Retina (tissue), 1 donor: ENCODE measurements at places on chromosomes 3 and 15.

GRCh38 chr3:188583341-188584161 lies 429.6 kb downstream of the LPP start:
- DNase-seq, result no peak

DNA sequence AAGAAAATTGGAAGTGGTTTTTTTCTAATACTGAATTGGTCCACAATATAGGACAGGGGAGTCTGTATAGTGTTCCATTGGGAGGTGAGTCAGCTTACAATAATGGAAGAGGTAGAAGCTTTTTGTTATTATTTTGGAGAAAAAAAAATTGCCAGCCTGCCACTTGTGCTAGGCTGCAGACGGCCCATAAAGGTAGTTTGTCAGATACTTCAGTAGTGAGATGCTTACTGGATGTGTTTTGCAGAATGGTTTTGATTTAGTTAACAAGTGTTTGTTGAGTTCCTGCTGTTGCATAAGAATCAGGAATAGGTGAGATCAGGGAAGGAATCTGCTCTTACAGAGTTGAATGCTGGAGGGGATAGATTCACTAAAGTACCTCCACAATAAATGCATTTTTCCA lies 1.0 kb downstream of the DTWD1 start:
- no peak for DNase-seq

DNA sequence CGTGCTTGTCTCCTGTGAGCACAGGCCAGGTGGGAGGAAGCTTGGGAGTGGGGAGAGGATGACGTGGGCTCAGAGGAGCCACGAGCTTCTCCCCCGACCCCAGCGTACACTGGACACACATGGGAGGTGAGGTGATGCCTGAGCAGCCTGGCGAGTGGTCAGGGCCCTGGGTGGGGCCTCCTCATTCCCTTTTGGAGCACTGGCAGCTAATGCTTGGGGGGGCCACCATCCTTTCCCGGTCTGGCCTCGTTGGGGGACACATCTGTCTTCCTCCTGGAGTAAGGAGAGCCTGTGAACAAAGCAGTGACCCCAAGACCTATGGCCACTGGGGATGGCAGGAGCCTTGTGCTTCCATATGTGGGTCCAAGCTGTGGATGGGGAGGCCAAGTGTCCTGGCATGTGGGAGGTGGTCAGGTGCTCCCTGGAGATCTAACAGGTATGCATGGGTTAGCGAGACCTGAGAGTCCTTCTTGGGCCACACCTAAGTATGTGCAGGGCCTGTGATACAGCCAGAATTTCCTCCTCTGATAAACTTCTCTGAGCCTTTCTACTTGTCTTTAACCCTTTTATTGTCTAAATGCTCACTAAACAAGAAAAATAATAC lies 9.5 kb downstream of the KLF13 start:
- DNase-seq, result no peak

DNA sequence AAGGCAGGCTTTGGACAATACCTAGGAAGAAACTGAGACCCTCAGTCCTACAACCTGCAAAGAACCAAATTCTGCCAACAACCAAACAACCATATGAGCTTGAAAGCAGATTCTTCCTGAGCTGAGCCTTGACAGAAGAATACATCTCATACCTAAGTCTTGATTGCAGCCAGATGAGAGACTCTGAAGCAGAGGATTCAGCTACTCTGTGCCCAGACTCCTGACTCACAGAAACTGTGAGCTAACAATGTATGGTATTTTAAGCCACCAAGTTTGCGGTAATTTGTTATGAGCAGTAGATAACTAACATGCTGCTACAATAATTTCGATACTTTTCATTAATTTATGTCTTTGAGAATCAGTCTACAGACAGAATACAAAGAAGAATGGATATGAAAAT lies 325.1 kb upstream of the CBLB start:
- no peak for DNase-seq

DNA sequence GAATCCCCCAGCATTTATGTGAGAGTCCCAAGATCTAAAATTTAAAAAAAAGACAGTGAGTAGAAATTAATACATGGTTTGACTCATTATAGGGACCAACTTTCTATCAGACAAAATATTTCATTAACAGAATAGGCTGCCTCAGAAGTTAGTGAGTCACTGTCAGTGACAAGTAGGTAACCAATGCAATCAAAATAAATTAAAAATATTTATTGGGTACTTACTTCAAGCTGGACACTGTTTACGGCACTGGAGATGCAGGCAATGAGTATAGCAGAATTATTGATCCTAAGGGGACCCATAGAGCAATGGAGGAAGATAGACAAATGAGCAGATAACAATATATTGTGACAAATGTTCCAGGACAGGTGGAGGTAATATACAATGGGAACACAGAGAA lies 135.6 kb upstream of the BCL6 start:
- DNase-seq, result no peak

GRCh38 chr3:27637346-27637995 lies 84.7 kb downstream of the EOMES start:
- DNase-seq, result no peak

DNA sequence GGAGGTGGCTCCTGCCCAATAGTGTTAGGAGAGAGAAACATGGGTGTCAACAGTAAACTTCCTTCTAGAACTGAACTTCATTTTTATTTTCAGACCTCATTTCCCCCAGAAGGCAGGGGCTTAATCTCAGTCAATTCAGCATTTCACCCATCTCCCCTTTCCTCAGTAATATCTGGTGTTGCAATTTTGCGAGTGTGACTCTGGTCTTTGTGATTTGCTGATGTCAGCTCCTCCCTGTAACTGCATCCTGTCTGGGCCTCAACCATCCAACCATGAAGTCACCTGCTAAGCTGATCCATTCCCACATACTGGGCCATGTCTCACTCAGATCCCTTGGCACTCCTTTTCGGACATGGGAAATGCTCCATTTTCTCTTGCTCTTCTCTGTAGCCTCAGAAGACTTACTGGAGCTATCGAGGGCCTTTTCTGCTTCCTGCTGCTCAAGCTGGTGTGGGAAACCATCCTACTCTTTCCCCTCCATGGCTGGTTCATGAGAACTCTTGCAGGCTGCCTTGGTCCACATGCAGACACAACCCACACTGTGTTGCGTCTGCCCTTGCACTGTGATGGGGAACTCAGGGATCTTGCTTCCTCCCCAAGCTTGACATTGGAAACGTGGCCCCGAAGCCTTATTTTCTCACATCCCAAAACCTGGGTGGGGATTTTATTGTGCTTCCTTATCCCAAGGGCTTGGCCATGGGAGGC lies 24.6 kb downstream of the CCR4 start:
- no peak for DNase-seq

GRCh38 chr3:69929019-69929418 lies 70.5 kb upstream of the SAMMSON start:
- DNase-seq, result no peak

DNA sequence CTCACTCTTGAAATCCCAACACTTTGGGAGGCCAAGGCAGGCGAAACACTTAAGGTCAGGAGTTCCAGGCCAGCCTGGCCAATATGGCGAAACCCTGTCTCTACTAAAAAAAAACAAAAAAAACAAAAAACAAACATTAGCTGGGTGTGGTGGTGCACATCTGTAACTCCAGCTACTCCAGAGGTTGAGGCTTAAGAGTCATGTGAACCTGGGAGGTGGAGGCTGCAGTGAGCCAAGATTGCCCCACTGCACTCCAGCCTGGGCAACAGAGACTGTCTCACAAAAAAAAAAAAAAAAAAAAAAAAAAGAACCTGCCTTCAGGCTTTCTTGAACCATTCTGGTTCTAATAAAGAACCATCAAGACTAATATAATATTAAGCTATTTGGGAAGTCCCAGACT lies 16.5 kb downstream of the ARPP19 start:
- no peak for DNase-seq

GRCh38 chr3:45566196-45566595 lies 28.4 kb upstream of the LIMD1 start:
- DNase-seq, result no peak

DNA sequence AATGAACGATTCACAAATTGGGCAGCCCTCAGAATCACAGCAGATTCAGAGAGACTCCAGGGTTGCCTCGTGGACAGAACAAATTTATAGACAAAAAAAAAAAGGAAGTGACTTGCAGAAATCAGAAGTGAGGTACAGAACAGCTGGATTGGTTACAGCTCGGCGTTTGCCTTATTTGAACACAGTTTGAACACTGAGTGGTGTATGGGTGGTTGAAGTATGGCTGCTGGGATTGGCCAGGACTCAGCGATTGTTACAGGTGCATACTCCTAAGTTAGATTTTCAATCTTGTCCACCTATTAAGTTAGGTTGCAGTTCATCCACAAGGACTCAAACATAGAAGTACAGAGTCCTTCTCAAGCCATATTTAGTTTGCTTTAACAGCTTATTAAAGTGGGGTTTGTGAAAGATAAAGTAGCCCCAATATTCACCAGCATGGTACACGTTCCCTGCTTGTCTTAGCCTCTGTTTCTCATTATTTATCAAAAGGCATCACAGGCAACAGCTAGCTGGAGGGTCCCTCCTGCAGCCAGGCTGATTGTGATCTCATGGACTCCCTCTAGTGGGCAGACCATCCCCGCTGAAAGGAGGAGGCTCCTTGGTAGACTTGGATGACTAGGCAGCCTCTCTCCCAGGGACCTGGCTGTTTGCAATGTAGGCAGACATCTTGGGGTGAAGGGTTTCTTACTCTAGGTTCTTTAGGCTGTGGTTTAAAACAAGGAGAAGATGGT lies 17.6 kb upstream of the ALDH1L1 start:
- DNase-seq, result peak; percentile 58

GRCh38 chr3:46897031-46897430 lies 19.5 kb downstream of the PTH1R start:
- no peak for DNase-seq

DNA sequence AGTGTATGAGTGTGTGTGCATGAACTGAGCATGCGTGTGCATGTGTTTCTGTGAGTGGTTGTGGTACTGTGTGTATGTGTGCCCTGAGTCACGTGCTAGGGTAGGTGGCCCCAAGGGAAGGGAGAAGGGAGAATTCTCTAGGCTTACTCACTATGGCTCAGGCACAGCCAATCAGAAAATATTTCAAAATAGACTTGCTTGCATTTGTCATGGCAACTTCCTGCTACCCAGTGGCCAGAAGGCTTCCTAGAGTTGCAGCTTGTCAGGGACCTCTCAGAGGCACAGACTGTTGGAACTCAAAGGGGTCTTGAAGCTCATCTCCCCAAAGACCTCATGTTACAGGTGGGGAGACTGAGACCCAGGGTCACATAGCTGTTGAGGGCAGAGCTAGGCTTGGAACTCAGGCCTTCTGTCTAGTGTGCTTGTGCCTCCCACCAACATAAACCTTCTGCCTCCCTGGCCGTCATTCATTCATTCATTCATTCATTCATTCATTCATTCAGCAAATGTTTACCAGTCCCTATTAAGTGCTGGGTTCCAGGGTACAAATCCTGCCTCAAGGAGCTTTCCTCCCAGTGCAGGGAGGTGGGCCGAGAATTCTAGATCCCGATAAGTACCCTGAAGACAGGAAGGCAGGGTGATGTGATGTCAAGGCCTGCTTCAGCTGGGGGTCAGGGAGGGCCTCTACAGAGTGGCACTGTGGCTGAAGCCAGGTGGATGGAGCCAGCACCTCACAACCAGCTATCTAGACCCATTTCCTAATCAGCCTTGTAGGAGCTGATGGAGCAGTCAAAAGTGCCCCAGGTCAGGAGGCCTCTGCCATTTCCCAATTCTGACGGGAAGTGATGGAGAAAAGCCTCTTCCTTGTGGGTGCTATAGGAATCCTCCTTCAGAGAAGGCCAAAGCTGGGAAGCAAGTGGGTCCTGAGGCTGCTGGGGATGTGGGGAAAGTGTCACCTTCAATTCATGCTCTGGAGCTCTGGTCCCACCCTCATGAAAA lies 10.9 kb upstream of the RFT1 start:
- no peak for DNase-seq
